ENCODE measurements at places on chromosomes 2 and 18.
A peak's percentile ranks its signal among the peaks of the same experiment; 100 is the strongest.

- no peak for DNase-seq
These were observed 134.5 kb downstream of the CLIP4 start for GRCh38 chr2:29249666-29250253.

- DNase-seq, result peak; percentile 29
These were observed 3.0 kb upstream of the STK17B start for GRCh38 chr2:196174404-196174803.

DNA sequence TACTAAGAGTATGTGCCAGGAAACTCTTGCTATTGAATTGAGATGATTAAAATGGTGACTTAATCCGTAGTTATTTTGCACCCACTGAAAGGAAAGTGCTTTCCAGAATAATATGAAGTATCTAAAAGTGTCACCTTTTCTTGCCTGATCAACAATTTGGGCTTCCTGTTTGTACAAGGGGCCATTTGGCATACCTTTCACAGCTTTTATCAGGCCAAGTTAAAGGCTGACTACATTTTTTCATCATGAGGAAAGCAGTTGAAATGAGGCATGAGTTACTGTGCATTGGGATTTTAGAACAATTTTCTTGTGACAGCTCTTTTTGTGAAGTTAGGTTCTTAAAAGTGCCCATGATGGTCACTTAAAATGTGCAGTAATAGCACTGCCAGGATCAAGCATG is 11.2 kb downstream of the TSN start:
- no peak for DNase-seq

GRCh38 chr18:58362027-58362575 is 266.8 kb downstream of the ALPK2 start:
- no peak for DNase-seq

GRCh38 chr2:236679884-236680860 is 110.5 kb downstream of the ACKR3 start:
- DNase-seq, result no peak

DNA sequence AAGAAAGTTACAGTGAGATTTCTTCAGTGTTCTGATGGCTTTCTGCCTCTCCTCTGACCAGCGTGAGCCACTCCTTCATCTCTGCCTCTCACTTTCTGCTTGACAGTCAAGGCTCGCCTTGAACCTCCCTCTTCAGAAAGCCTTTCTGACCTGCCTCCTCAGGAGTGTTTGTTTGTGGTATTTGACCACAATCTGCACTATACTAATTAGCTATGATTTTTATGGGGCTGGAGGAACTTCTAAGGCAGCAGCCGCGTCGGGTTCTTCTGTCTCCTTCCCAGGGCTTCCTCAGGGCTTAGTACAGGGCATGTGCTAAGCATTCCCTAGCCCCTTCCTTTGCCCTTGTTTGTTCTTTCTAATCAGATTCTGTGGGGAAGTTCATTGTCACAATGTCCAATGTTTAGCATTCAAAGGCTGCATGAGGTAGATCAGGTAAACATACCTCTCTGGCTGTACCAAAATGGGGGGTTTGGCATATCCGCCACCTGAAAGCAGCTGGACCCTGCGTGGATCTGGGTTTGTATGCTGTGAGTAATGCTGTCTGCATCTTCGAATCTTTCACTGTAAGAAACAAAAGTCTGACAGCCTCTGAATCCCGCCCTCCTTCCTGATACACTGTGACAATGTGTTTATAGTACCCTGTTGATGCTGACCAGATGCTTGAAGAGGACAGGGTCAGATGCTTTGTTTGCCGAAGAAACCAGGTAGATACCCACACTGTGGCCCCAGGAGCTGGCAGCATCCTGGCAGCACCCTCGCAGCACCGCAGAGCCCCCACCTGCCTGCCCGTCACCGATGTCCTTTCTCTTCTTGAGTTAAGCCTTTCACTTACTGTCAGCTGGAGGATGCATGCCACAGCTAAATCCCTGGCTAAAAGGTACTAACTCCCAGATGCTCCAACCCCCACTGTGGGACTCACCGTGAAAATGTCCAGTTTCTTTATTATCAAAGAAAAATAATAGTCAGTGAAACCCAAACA is 260.8 kb upstream of the HDAC4 start:
- no peak for DNase-seq

- no peak for DNase-seq
These were observed 76.5 kb upstream of the DLX2 start for GRCh38 chr2:172179045-172179701.

- DNase-seq, result peak; percentile 77
These were observed 20.9 kb upstream of the COL6A3 start for GRCh38 chr2:237434866-237435311.

DNA sequence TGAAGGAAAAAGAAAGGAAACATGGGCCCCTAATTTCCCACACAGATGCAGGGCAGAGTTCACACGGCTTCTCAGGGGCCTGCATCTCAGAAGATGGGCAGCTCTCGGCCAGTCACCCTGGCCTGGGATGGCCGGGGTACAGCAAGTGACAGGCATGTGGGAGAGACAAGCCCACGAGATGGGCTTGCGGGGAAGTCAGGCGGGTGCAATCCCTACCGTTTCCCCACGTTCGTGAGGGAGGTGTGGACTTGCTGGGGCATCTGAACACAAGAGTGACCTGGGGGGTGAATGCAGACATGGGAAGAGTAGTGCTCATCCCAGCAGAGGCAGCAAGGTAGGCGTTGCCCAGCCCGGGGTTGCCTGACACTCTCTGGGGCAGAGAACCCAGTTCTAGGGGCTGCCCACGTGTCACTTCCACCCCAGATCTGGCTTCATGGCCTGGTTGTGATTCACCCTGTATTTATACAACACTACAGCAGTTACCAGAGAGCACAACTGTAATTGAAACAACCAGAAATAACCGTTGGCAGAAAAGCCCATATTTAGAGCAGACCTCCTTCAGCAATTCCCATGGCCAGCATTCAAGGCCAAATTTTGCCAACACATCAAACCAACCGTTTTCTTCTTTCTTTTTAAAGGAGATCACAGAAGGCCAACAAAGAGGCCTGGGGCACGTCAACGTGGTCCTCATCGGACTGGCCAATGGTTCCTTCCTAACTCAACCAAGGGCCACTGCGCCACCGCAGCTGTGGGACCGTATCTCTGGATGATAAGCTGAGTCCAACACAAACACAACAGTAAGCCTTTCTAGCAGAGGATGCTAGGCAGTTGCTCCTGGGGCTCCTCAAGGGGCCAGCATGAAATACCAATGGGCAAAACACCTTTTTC is 58.4 kb downstream of the PARD6G start:
- DNase-seq, result no peak

DNA sequence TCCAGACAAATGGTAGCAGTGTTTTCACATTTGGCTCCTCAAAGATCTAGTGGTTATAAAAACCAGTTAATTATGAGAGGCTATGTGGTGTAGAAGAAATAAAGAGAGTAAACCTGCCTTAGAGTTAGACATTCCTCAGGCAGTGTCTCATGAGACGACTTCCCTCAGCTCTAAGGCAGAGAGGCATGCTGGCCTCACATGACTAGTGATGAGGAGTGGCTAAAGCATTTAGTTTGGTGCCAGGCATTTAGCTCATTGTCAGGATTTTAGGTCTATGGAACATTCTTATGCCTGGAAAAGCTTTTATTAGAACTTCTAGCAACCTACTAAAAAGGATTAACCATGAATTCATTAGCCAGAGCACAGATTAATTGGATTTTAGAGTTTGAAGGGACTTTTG is 90.3 kb downstream of the RPRM start:
- DNase-seq, result no peak

DNA sequence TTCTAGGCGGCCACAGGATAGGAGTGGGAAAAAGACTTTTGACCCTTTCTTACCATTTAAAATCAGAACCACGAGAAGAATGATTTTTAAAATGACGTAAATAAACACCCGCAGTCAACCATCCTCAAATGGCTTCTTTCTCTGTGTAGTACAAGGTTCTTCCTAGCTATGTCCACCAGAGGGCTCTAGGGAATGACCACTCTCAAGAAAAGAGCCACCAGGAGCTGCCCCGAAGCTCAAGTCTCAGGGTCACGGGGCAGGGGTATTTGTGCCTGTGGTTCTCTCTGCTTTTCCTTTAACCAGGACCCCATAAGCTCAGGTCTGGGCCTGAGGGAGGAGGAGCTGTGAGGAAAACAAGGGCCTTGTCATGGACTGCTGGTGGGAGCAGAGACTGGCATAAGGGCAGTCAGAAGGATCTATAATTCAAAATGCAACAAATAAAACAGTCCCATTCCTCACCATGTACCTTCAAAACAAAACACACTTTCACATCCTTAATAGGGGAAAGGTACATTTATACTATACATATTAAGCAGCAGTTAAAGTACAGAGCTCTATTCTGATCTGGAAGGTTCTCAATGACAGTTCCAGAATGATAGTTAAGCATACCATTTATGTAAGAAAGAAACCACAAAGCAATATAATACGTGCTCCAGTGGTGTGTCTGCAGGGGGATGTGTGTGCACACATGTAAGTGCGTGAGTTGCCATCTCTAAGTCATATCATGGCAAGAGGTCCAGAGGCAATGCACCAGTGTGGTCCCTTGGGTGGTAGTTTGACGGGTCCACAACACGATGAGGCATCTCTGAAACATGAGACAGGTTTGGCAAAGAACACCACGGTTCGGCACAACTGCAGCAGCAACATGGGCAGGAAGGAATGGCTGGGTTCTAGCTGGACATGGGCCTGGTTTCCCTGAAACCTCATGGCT is 18.6 kb downstream of the LYPD1 start:
- DNase-seq, result no peak

DNA sequence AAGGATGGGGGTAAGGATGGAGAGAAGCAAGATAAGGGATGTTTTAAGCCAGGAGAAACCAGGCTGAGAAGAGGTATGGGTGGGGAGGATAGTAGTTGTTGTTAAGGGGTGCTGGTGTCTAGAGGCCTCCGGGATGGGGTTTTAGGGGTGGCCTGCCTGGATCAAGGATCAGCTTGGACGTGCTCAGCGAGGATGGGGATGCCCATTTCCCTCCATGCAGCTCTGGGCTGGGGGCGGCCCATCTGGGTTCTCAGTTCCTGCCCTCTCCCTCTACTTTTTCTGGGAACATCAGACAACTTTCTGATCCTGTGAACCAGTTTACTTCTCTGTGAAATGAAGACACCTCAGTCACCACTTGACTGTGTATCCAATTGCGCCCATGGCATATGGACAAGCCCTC is 10.1 kb downstream of the B3GNT2 start:
- DNase-seq, result no peak

DNA sequence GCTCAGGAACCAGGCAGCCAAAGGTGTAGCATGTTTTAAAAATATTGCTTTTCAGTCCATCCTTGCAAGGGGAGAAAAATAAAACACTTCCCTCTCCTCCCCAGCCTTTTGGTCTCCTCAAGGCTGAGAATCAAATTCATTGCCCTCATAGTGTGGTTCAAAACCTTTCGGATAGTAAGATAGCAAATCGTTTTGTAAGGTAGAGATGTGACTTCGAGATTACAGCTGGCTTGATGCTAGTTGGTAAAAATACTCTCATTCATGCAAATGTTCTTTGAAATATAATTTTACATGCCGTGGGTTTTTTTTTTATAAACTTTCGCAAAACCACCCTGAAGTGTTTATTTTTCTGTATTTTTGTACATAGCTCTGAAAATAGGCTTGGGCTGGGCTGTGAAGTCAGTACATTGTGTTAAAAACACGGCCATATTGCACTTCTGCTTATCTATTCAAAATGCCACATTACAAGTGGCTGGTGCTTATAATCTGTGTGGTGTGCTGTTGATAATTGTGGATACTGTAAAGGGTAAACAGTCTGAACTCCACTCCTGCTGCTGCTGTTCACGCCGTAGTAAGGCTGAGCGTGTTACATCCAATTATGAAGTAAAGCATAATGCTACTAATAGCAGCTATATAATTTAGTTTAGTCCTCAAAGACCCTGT is 172.0 kb upstream of the SIX3 start:
- DNase-seq, result no peak

DNA sequence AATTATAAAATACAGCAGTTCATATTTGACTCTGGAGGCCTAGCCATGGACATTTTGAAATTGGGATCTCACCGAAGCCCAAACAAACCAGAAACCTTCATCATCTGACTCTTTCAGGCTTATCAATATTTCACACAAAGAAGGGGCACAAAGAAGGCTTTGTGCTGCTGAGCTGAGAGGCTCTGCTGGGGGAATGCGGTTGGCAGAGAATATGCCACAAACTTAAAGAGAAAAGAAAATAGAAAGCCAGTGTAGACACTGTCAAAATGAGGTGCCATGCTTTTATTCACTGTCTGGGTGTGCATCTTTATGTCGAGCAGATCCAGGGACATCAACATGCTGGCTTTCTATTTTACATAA is 162.6 kb downstream of the QPCT start:
- no peak for DNase-seq

DNA sequence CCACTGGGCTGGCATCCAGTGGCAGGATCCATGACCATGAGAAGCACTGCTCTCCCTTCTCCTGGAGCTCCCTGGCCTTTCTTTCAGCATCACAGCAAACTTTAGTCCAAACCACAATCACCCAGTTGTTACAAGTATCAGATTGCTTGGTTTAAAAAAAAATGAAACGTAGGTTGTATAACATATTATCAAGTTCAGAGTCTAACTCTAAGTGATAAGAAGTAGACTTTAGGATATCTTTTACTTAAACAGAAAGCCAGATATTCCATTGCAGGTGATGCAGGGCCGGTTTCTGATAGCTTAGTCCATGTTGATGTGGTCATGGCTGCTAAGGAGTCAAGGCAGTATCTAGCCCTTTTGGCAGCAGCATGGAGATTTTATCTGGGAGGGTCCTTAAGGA is 24.5 kb downstream of the SLC14A1 start:
- DNase-seq, result no peak

- no peak for DNase-seq
These were observed 22.5 kb upstream of the CDKL4 start for GRCh38 chr2:39266139-39266805.

DNA sequence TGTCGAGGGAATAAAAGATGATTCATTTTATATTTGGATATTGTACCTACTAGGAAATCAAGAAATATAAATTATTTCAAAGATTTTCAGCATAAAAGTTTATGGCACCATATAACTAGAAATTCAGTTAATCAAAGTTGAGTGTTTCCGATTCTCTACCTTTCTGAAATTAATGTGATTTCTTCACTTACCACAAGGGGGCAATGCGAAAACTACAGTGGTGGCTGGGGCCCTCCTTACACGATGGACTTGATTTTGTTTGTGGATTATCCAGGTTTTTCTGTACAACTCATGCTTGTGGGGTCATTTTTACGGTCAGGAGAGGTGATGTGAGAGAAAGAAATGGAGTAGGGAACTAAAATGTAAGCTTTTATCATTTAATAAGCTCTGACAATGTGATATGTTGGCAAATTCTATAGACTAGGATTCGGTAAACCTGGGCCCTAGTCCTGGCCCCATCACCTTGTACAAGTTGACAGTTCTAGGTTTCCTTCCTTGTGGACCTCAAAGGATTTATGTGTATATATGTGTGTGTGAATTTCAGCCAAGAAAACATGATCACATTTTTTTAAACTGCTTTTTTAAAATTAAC is 47.6 kb downstream of the G6PC2 start:
- DNase-seq, result no peak

- no peak for DNase-seq
These were observed 4.2 kb upstream of the UPP2 start for GRCh38 chr2:158097481-158097880.
